ENCODE measurements at places on chromosomes 11 and 22.

GRCh38 chr22:49894322-49895054, 23.8 kb downstream of the ALG12 start:
- DNase-seq, result peak; percentile 10

GRCh38 chr22:47850644-47851151, 1088.2 kb downstream of the TBC1D22A start:
- DNase-seq, result no peak

GRCh38 chr22:22553735-22554586, 5.1 kb downstream of the PRAME start:
- no peak for DNase-seq

- no peak for DNase-seq
These were observed 308.3 kb downstream of the RAB38 start for GRCh38 chr11:87866951-87867350.

- DNase-seq, result no peak
These were observed 29.3 kb downstream of the SHANK2 start for GRCh38 chr11:71223081-71223405.

GRCh38 chr22:20244691-20245576, 23.2 kb downstream of the RTN4R start:
- no peak for DNase-seq

DNA sequence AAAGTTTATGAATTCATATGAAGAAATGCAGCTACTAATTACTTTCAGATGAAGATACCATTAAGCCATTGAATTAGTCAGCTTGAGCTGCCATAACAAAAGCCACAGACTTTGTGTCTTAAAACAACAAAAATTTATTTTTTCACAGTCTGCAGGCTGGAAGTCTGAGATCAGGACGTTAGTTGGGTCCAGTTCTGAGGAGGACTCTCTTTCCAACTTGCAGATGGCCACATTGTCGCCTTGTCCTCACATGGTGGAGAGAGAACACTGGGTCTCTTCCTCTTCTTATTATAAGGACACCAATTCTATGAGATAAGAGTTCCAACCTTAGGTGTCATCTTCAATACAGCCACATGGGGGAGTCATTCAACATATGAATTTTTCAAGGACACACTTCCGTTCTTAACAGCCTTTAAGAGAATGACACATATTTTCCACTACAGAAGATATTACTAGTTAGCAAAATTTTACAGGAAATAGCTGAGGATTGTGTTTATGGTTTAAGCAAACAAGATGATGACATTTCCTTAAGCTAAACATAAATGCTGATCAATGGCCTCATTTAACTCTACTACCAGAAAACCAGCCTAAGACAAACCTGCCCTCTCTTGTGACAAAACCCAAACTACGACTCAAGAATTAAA, 56.0 kb downstream of the DCUN1D5 start:
- peak; percentile 86 for DNase-seq

- DNase-seq, result peak; percentile 79
These were observed 6.2 kb downstream of the ADAMTS15 start for GRCh38 chr11:130454491-130455252.

DNA sequence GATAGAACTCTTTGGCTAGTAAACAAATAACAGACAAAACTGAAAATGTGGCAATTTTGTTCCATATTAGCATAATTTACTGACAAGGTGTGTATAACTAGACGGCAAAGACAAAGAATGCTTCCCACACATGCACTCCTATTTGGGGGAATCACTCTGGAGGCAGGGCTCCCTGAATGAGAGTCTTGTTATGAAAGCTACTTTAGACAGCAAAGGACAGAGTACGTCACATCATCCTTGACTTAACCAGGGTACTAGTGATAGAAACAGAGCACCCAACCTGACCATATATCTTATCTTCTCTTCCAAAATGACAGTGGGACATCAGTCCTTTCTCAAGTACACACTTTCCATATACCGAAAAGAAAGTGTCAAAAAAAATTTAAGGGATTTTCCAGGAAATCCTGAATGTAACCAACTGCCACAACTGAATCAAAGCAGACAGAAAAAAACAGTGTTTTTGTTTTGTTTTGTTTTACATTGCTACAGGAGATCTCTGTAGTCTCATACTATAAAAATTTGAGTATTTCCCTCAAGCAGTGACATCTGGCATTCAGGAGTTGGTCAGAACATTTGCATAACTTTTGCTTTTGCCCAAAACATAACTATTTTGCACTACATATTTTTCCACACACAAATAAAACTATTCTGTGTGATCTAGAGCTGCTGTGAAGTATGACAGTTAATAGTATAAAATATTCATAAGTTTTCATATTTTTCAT, 98.9 kb downstream of the ARHGAP20 start:
- peak; percentile 4 for DNase-seq

GRCh38 chr22:42365942-42366695, 66.1 kb downstream of the NFAM1 start:
- DNase-seq, result no peak
